Right lobe of liver (tissue), 6 donors: ENCODE measurements at places on chromosomes 5 and 9. TPM values are rescaled to one million over a fixed set of nuclear protein-coding genes. Genes with fewer than 3 reads are reported as not detected.

ADRA1B gene
- total RNA-seq = 13.5 TPM

MAMDC2 gene
- not detected for total RNA-seq

TOR1A gene
- 41.3 TPM for total RNA-seq

DNA sequence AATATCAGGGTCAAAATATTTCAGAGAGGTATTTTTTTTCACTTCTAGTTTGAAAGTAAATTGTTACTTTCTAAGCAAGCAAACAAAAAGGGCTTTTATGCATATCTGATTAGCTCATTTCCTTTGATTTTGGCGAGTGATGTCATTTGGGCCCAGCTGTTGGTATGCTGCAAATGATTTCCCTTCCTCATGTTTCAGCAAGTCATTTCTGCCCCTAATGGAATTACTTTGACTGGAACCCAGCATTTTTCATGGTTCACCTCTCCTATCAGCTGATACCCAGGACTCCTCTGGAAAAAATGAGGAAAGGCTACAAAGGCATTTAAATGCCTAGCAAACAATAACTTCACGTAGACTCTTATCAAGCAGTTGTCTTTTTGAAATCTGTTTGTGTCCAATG, 500.6 kb downstream of the EBF1 start:
- DNase-seq = no peak

CTSV gene
- total RNA-seq = 0.12 TPM

IFNB1 gene
- not detected for total RNA-seq

- DNase-seq = no peak
These were observed 24.1 kb downstream of the SLC1A3 start for GRCh38 chr5:36630201-36631145.

GRCh38 chr5:178331491-178331996, 98.9 kb upstream of the PHYKPL start:
- peak; percentile 86 for DNase-seq

GRCh38 chr5:173753307-173754168, 134.6 kb upstream of the CPEB4 start:
- no peak for DNase-seq

GRCh38 chr5:114390431-114390830, 28.6 kb downstream of the KCNN2 start:
- no peak for DNase-seq

SNCAIP gene
- total RNA-seq = 0.53 TPM

DNA sequence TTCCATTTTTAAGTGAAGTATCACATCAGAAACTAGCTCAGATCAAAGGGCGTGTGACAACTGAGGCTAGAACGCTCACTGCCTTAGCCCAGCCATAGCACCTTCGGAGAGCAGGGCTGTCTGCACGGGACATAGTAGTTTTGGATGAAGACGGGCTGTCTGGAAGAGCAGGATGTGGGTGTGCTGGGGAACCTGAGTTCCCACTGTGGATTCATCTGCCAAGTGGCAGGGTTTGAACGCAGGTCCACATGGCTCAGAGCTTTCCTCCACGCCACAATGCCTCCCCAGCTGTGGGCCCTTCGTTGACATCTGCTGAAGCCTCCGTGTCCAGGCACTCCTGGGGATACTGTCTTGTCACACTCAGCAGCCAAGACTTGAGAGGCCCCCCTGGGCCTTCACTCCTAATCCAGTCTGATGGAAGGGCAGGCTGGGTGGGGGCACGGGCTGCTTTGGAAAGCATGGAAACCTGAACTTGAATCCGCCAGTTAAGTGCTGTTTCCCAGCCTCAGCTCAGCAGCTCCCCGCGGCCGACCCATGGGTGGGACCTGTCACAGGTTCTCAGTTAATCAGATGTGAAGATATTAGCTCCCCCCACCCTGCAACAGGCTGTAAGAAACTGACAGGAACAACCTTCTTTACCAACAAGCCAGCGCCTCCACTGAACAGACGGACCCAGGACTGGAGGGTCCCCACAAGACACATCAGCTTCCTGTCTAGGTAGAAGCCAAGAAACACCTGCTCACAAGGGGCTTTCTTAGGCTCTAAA, 228.1 kb downstream of the FANCC start:
- DNase-seq = no peak

- no peak for DNase-seq
These were observed 20.2 kb downstream of the IL7R start for GRCh38 chr5:35876922-35877321.

- DNase-seq = no peak
These were observed 20.4 kb downstream of the DDX4 start for GRCh38 chr5:55758231-55758630.

CDH18 gene
- total RNA-seq = not detected

GRCh38 chr5:62477801-62478200, 65.2 kb downstream of the IPO11 start:
- DNase-seq = no peak

DNA sequence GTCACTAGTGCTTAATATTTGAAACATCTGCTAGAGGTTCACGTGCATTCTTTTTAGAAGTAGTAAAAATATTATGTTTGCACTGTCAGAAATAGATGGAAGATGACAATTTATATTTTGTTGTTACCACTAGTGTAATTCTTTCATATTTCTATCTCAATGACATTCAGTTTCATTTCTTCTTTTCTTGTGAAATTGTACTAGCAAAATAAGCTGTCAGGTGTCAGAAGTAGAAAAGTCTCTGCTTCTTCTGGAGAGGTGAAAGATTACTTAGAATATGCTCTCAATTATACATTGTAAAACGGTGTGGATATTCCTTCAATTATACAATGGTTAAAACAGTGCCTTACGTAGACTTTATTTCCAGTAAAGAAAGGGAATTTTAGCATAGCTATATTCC, 395.4 kb downstream of the CSNK1G3 start:
- DNase-seq = no peak

SLC6A7 gene
- not detected for total RNA-seq

GRCh38 chr9:119903851-119904250, 534.6 kb upstream of the BRINP1 start:
- DNase-seq = no peak

DNA sequence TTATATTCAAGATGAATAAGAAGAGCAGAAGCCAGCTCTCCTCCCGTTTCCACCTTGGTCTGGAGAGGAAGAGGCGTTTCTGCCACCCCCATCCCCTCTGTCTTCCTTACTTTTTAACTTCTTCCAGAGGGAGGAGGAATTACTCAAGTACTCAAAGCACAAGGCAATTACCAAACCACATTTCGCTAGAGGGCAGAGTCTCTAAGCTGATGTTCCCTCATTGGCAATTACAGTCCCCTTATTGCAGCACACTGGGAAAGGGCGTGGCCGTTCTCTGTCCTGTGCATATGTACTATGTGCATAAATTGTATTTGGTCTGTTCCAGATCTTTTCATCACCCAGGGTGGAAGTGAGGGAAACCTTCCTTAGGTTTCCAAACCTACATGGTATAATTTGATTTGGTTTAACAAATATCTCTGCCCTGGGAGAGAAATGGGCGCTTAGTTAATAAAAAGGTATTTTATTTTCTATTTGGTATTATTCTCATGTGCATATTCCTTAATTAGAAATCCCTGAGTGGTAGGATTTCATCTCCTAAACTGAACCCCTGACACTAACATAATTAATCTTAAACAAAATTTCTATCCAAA, 29.8 kb upstream of the ALDOB start:
- no peak for DNase-seq

CD74 gene
- 220 TPM for total RNA-seq

DNA sequence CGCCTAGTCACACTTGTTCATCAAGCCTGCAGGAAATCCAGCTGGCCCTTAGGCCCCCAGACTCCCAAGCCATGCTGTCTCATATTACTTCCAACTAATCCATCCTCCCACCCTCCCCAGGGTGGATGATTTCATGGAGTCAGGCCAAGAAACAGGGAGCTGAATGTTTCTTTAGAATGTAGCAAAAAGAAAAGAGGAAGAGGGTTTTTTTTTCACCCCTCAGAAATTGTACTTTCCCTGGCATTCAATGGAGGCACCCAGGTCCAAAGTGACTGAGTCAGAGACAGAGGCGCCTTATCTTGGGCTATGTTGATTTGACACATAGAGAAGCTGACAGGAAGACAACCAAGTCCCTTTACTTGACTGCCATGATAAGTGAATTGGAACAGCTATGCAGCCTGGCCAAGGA, 260.2 kb upstream of the NR4A3 start:
- no peak for DNase-seq

ARHGEF28 gene
- total RNA-seq = 14.9 TPM

GRCh38 chr5:103800741-103801495, 238.3 kb upstream of the NUDT12 start:
- no peak for DNase-seq
